Uterine smooth muscle cell (primary cell): ENCODE measurements at places on chromosomes 2 and 18. TPM values are rescaled to one million over a fixed set of nuclear protein-coding genes. Genes with fewer than 3 reads are reported as not detected.

The EVA1A gene
- total RNA-seq, result 35.9 and 46.4 TPM in 2 replicates

The LRRTM4 gene
- total RNA-seq, result not detected in 2 replicates

The ZNF519 gene
- total RNA-seq, result 3.7 and 6.4 TPM in 2 replicates

The DAW1 gene
- not detected in 2 replicates for total RNA-seq

The CFC1 gene
- total RNA-seq, result not detected in 2 replicates

The PSD4 gene
- 5.1 and 10.0 TPM in 2 replicates for total RNA-seq

The HOXD9 gene
- 0.66 and 0.75 TPM in 2 replicates for total RNA-seq

The GCG gene
- not detected in 2 replicates for total RNA-seq

The KIF3C gene
- 9.7 and 14.0 TPM in 2 replicates for total RNA-seq

The PROKR1 gene
- not detected in 2 replicates for total RNA-seq

The PREPL gene
- 41.3 and 64.0 TPM in 2 replicates for total RNA-seq

The ACMSD gene
- not detected in 2 replicates for total RNA-seq

The SPATA3 gene
- total RNA-seq, result not detected in 2 replicates

The CRYGD gene
- total RNA-seq, result not detected in 2 replicates

The ERFE gene
- 2.1 and 3.1 TPM in 2 replicates for total RNA-seq

The UBXN4 gene
- 83.4 and 95.3 TPM in 2 replicates for total RNA-seq

The FAM168B gene
- 112 and 130 TPM in 2 replicates for total RNA-seq

The STRN gene
- total RNA-seq, result 17.4 and 17.7 TPM in 2 replicates

The KIF5C gene
- 0.66 and 0.87 TPM in 2 replicates for total RNA-seq

The B4GALT6 gene
- 6.2 and 6.6 TPM in 2 replicates for total RNA-seq

The YIPF4 gene
- total RNA-seq, result 26.0 and 33.7 TPM in 2 replicates

The CHRND gene
- total RNA-seq, result not detected in 2 replicates

The FMNL2 gene
- total RNA-seq, result 35.4 and 37.9 TPM in 2 replicates

The ZNF396 gene
- total RNA-seq, result 0.89 and 2.0 TPM in 2 replicates

The RAD51AP2 gene
- 0.11 TPM in 1 of 2 replicates, not detected in the other for total RNA-seq

The NEU2 gene
- total RNA-seq, result not detected in 2 replicates

The IL1RL2 gene
- total RNA-seq, result 1.4 and 1.7 TPM in 2 replicates

The HOXD11 gene
- 3.0 and 3.9 TPM in 2 replicates for total RNA-seq

The TFPI gene
- total RNA-seq, result 66.9 and 121 TPM in 2 replicates

The NT5C1B gene
- 0.33 TPM in 1 of 2 replicates, not detected in the other for total RNA-seq

The CROCC2 gene
- under 0.01 TPM in 1 of 2 replicates, not detected in the other for total RNA-seq

The ITGB6 gene
- total RNA-seq, result under 0.01 TPM in 1 of 2 replicates, not detected in the other

The COPS8 gene
- 89.7 and 113 TPM in 2 replicates for total RNA-seq

The LAMA3 gene
- total RNA-seq, result 5.1 and 30.5 TPM in 2 replicates

The SCYGR4 gene
- total RNA-seq, result not detected in 2 replicates

The SF3B6 gene
- total RNA-seq, result 139 and 147 TPM in 2 replicates

The KIDINS220 gene
- 115 and 126 TPM in 2 replicates for total RNA-seq

The TUBA4B gene
- 0.11 TPM in 1 of 2 replicates, not detected in the other for total RNA-seq

The LRRC30 gene
- total RNA-seq, result not detected in 2 replicates

The MEP1B gene
- not detected in 2 replicates for total RNA-seq

The SULT6B1 gene
- total RNA-seq, result not detected in 2 replicates

The SLC5A7 gene
- not detected in 2 replicates for total RNA-seq

The L3MBTL4 gene
- total RNA-seq, result 0.44 and 1.6 TPM in 2 replicates

The RBKS gene
- 0.75 and 1.4 TPM in 2 replicates for total RNA-seq

The AQP12A gene
- total RNA-seq, result not detected in 2 replicates

The RTP5 gene
- total RNA-seq, result not detected in 2 replicates

The CCDC148 gene
- total RNA-seq, result 0.66 and 1.00 TPM in 2 replicates

The CDKL4 gene
- total RNA-seq, result 0.75 and 0.77 TPM in 2 replicates

The UGT1A5 gene
- total RNA-seq, result not detected in 2 replicates

The CD226 gene
- 0.44 and 0.50 TPM in 2 replicates for total RNA-seq

The ST8SIA5 gene
- total RNA-seq, result under 0.01 and 0.12 TPM in 2 replicates
